ENCODE measurements at places on chromosomes 1 and 21.
A peak's percentile ranks its signal among the peaks of the same experiment; 100 is the strongest.

- DNase-seq = no peak
Measured at GRCh38 chr1:31798086-31798432, 17.8 kb downstream of the SPOCD1 start.

DNA sequence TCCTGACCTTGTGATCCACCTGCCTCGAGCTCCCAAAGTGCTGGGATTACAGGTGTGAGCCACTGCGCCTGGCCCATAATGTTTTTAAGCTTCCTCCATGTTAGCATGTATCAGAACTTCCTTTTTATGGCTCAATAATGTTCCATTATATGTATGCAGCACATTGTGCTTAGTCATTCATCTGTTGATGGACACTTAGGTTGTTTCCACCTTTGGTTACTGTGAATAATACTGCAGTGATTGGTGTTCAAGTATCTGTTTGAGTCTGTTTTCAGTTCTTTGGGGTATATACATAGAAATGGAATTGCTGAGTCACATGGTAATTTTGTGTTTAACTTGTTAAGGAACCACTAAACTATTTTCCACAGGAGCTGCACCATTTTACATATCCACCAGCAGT lies 17.7 kb downstream of the CMPK1 start:
- no peak for DNase-seq

- no peak for DNase-seq
Measured at GRCh38 chr1:44685881-44686280, 11.4 kb downstream of the ARMH1 start.

DNA sequence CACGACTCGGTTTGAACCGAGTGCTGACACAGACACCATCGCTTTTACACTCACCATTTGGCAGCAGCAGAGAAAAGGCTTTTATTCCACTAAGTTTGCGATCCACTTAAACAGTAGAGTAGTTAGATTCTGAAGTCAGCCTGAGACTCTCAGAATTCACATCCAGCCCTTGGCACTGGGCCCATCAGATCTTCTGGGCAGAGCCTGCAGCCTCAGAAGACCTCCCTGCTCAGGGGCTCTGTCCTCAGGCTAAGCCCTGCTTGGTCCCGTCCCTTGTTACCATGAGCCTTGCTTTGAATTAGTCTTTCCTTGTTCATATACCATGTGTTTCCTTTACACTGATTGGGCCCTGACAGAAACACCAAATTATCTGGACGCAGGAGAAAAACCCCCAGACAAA lies 41.4 kb upstream of the AJAP1 start:
- DNase-seq = no peak

DNA sequence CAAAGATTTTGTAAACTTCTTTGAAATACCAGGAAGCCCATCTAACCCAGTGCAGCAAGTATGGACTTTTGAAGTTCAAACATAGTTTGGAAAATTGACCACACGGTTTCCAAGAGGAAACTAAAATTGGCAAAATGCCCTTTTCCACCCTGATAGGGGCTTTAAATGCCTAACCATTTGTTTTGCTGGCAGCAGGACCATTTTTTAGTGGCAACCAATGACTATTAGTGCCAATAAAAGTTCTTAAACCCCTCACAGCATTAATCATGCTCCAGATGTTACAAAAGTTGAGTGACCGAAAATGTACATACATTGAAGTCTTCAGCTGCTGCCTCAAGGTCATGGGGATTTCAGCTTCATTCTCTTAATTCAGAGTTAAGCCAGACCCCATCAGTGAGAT lies 46.4 kb upstream of the ENAH start:
- no peak for DNase-seq

DNA sequence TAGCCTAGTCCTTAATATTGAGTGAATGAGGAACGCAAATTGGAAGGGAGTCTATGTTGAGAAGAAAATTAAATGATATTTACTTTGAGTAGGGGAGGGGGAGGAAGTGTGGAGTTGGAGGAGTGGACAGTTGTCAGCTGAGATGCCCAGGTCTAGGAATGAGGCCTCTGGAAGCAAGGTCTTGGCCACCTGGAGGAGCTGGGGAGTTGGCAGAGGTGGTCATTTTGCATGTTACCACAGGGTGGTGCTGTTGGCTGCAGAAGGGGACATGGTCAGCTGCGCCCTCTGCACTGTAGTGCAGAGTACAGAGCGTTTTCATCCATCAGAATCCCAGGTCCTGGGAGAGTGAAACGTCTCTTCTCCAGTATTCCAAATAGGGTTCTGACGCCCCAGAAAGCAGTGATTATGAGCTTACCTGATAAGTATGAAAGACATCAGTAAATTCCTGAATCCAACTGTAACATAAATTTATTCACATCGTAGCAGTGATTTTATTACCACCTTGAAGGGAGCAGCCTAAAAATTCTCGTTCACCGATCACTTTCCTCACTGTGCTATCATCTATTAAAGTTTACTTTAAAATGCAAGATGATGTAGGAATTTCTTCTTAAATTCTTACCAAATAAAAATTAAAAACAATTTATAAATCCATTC lies 13.8 kb downstream of the PARK7 start:
- DNase-seq = peak; percentile 64

- no peak for DNase-seq
Measured at GRCh38 chr21:30710499-30710898, 8.1 kb downstream of the KRTAP21-3 start.

Measured in posterior cingulate gyrus (tissue), 11 donors.